ENCODE measurements at places on chromosomes 16 and 17. TPM values are rescaled to one million over a fixed set of nuclear protein-coding genes. Genes with fewer than 3 reads are reported as not detected.

- DNase-seq: no peak
Measured at GRCh38 chr16:58393138-58393504, 850 bp downstream of the GINS3 start.

C17orf113 gene
- 0.20 TPM for total RNA-seq

C16orf87 gene
- total RNA-seq: 5.2 TPM

DNA sequence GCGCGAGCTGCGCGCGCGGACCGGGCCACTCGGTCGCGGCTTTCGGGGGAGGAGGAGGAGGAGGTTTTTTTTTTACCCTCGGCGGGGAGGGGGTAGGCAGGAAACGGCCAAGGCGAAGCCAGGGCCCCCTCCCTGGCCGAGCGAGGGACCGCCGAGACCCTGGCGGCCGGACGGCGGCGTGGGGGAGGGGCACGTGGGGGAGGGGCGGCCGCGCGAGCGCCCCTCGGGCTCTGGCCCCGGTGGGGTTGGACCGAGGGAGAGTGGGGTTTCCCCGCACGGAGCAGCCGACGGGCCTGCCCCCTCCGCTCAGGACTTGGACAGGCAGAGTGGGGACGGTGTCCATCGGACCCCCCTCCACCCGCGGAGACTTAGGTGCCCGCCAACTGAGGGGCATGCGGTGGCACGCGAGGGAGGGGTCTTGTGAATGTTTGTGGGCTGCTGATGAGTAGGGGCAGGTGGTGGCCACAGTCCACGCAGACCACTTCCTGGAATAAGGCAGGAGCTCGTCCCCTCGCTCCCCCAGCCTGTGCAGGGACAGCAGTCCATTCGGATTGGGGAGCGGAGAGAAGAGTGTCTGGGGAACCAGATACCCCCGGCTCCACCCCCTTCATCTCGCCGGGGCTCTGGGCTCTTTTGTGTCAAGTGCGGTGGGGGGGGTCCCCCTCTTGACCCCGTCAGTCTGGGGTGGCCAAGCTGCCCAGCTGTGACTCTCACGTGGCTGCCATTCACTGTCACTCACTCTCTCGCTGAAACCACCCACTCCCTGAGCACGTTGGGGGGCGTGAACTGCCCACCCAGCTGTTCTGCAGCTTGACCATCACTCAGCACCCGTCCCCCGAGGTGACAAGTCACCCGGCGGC lies 3.0 kb upstream of the CHD3 start:
- no peak for DNase-seq

GRCh38 chr17:48241770-48242497 lies 134.4 kb downstream of the SNX11 start:
- DNase-seq: no peak

- peak; percentile 92 for DNase-seq
Measured at GRCh38 chr17:74379495-74380085, 12.3 kb downstream of the GPR142 start.

GRCh38 chr17:82849076-82849945 lies 9.5 kb upstream of the ZNF750 start:
- DNase-seq: no peak

SLC35G6 gene
- not detected for total RNA-seq

DNA sequence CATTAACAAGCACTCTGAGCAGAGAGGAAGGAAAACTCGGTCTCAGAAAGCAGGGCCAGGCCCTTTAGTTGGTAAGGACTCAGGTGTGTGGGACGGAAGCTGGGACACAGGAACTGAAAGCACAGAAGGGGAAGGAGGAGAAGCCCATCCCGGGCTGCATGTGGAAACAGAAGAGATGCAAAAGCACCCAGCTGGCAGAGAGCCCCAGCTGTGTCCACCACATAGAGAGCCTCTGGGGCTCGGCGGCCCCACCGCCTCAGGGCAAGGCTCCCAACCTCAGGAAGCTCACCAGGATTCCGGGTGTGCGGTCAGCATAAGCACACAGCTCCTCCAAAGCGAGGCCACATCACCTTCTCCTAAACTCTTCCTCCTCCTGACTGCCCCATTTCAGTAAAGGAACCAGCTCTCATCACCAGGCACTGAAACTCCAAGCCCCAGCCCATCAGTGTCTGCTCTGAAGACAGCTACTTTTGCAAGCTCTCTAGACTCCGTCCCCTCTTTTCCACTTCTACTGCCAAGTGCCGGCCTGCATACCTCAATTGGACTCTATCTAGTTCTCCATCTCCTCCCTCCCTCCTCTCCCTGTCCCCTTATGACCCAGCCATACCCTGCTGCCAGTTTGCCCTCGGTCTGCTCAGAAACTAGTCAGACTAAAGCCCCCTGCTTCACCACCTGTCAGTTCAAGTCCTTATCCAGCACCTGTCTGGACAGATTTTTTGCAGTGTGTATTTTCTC lies 6.0 kb downstream of the ST3GAL2 start:
- DNase-seq: no peak

CD79B gene
- 0.81 TPM for total RNA-seq

ANKRD40CL gene
- total RNA-seq: not detected

DNA sequence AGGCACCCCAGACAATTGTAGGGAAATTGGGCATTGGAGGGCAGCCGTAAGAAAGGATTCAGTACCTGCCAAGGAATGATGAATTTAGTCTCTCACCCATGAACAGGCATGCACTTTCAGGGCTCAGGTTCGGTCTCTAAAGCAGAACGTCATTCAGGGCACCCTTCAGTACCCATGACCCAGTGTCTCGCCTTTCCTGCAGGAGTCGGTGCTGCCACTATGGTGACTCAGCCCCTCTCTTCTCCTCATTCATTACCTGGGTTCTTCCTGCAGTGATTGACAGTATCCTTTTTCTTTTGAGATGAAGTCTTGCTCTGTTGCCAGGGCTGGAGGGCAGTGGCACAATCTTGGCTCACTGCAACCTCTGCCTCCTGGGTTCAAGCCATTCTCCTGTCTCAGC lies 8.4 kb downstream of the SOST start:
- no peak for DNase-seq

- no peak for DNase-seq
Measured at GRCh38 chr16:88298833-88299745, 83.7 kb upstream of the ZNF469 start.

- no peak for DNase-seq
Measured at GRCh38 chr17:61728297-61728836, 135.0 kb downstream of the BRIP1 start.

VTN gene
- total RNA-seq: 3,241 TPM

CLEC10A gene
- total RNA-seq: 1.1 TPM

GRCh38 chr17:64455993-64456885 lies 7.3 kb downstream of the MILR1 start:
- DNase-seq: no peak

DNA sequence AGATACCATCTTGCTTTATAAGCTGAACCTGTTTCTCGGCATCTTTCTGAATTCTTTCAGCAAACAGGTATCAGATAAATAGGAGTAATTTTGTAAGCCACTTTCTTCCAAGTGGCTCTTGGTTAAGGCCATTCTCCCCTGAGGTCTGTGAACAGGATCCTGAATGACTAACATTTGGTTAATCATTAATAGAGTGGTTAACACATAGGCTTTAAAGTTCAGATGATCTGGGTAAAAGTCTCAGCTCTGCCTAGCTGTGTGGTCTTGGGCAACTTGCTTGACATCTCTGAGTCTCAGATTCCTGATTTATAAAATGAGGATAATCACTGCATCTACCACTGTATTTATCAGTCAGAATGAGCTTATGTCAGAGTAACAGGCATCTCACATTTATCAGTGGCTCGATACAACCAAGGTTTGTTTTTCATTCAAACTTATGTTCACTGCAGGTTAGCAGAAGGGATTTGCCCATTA lies 44.4 kb upstream of the ANKFN1 start:
- no peak for DNase-seq

GRCh38 chr17:75077496-75078283 lies 10.1 kb upstream of the SLC16A5 start:
- DNase-seq: peak; percentile 83

TBC1D3 gene
- total RNA-seq: not detected

TBC1D3D gene
- 0.33 TPM for total RNA-seq

GRCh38 chr17:8143581-8144400 lies 8.4 kb downstream of the PER1 start:
- DNase-seq: peak; percentile 48

CACNG5 gene
- total RNA-seq: not detected

CEP112 gene
- 3.1 TPM for total RNA-seq

- DNase-seq: no peak
Measured at GRCh38 chr17:40646791-40647623, 611 bp downstream of the SMARCE1 start.

NHLRC4 gene
- total RNA-seq: 0.28 TPM

DNA sequence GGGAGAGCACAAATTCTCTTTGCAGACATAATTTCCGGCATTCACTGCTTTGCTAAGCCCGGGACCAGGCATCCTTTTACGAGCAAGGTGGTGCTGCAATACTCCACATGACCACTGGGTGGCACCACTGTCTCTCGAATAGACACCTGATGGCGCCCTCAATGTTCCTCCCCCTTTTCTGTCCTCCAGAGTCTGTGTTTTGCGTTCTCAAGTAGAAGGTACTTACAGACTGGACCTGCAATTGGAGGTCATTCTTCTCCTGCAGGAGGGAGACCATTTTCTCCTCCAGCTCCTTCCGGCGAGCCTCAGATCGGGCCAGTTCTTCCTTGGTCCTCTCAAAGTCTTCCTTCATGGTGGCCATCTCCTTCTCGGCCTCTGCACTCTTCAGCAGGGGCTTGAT lies 45.2 kb downstream of the MYH13 start:
- peak; percentile 68 for DNase-seq

GRCh38 chr16:59973966-59974365 lies 1239.8 kb upstream of the GOT2 start:
- DNase-seq: no peak

GRCh38 chr17:64202683-64203344 lies 60.2 kb downstream of the TEX2 start:
- DNase-seq: no peak

KCNH6 gene
- not detected for total RNA-seq

- DNase-seq: no peak
Measured at GRCh38 chr17:39084558-39084957, 66.9 kb downstream of the PLXDC1 start.

CCL14 gene
- 16.9 TPM for total RNA-seq

- DNase-seq: no peak
Measured at GRCh38 chr16:1326391-1326790, 7.1 kb upstream of the BAIAP3 start.

- DNase-seq: no peak
Measured at GRCh38 chr17:1089915-1090314, 89.9 kb downstream of the ABR start.

DNA sequence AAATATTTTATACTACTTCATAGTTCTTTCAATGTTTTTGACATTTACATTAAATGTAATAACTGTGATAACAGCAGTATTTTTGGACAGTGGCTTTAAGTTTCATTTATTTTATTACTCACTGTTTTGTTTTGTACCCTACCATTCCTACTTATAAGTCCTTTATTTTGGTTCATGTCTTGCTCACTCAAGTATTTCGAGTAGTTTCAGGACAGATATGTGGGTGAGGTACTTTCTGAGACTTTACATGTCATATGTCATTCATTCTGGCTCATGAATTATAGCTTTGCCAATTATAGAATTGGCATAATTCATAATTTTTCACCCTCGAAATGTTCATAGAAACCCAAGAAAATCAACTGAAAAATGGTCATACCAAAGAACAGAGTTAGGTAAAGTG lies 44.4 kb downstream of the PIK3R5 start:
- DNase-seq: no peak

DNA sequence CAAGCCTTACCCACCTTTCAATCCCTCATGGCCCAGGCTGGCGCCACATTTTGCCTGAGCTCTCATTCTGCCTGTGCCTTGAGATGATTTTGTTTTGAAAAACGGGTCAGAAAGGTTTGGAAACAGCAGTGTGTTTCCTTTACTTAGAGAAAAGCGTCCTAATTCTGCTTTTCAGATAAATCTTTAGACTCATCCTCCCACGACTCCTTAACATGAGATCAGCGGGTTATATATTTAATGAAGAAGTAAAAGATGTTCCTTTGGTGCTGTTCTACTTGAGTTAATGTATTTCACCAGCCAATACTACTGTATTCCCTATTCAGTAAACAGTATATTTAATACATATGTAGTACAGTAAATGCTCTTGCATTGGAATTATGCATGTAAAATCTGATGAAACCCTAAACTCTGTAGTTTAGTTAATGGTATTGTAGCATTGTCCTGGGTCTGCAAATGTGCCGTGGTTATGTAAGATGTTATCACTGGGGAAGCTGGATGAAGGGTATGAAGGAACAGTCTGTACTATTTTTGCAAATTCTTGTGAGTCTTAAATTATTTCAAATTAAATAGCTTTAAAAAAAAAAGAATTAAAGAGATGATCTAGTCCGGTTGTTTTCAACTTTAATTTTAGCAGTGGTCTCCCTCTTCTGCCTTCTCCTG lies 199.4 kb upstream of the CACNG5 start:
- no peak for DNase-seq

PRSS53 gene
- 4.4 TPM for total RNA-seq

GRCh38 chr17:27241346-27241946 lies 52.5 kb upstream of the WSB1 start:
- DNase-seq: no peak

TEX14 gene
- total RNA-seq: 0.05 TPM

DNA sequence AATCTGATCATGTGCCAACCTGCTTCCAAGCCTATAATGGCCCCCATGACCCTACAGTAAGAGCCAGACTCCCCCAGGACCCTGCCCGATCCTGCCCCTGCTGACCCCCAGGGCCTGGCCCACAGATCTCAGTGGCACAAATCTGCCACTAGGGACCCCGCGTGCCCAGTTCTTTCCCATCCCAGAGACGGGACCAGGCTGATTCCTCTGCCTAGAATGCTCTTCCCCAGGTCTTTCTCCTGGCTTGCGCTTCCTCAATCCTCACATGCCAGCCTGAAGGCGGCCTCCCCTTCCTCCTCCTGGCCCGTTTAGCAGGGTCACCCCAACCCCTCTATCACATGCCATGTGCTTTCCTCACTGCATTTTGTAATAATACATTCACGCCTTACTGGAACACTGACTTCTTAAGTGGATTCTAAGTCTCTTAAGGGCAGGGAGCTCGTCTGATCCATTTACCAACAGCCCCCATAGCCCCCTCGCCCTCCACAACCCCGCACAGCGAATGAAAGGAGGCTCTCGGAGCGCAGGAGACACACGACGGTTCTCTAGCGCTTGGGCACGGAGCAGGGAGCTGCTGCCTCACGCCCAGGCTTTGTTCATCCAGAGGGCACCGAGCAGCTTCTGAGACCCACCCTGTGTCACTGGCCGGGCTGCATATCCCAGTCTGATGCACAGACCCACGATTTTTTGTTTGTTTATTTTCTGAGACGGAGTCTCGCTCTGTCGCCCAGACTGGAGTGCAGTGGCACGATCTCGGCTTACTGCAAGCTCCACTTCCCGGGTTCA lies 1.2 kb downstream of the TRIM65 start:
- no peak for DNase-seq

DNA sequence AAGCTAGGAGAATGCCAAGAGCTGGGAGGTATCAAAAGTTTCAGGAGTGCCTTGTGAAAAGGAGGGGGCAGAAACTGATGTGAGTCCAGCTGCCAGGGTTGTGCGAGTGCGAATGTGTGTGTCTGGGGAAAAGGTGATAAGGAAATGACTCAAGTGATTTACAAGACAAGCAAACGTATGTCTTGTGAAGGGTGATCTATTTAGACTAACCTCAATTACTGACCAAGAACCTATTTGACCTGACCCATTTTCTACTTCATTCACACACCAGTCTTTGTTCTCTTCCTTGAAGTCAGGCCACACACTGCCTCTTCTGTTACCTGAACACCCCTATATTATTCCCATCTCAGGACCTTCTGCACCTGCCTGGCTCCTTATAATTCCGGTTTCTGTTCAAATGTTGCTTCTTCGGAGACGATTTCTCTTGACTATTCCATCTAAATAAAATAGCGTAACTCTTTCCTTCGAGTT lies 1.0 kb downstream of the GDE1 start:
- DNase-seq: no peak
